Activated T-helper 9 cell treated with anti-CD3 and anti-CD28 coated beads, Interleukin-2, amount 50 U/mL, for 16 hours (primary cell): ENCODE measurements at places on chromosomes 5 and 9.

DNA sequence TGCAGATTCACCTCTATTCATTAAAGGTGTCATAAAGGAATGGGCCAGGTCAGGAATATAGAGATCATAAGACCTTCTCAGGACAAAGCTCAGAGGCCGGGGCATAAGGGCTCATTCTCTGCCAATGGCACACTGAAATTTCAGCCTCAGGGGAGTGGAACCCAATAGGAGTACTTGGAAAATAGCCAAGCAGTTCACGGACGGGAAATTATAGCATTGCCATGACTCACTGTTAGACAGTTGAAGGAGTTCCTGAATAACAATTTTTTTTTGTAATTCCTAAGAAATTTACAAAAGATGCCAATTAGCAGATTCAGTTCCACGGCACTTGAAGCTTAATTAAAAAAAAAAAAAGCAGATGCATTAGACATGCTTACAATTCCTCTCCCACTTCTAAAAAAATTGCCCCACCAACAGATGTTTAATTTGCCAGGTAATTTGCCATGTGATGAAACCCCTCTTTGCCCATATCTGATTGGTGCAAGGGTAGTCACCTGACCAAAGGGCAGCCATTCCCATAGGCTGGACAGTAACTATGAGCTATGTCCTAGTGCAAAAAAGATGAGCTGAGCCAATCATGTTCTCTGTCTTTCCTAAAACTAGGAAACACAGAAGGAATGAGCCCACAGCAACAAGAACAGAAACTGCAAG lies 58.6 kb downstream of the PTCD2 start:
- DNase-seq: no peak

- no peak for DNase-seq
Measured at GRCh38 chr9:32811246-32811645, 27.9 kb downstream of the TMEM215 start.

- DNase-seq: no peak
Measured at GRCh38 chr9:126703002-126703865, 89.5 kb downstream of the LMX1B start.

DNA sequence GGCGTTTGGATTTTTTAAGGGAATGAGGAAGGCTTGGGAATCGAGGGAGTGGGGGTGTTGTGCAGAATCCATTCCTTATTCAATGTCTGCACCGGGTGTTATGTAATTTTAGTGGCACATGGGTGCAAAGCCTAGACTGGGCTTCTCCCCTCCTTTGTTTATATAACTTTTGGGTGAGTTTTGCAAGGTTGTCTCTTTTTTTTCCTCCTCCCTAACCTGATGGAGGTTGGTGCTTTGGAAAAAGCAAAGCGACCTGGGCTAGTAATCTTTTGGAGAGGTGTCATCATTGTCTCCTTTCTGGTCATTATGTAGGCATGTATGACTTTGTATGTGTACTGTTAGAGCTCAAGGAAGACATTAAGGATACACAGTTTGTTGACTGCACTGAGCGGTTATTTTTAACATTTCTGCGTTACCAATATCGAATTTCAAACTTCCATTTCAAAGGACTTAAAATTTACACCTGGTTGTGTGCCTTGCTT lies 3.1 kb downstream of the SMARCA2 start:
- no peak for DNase-seq

DNA sequence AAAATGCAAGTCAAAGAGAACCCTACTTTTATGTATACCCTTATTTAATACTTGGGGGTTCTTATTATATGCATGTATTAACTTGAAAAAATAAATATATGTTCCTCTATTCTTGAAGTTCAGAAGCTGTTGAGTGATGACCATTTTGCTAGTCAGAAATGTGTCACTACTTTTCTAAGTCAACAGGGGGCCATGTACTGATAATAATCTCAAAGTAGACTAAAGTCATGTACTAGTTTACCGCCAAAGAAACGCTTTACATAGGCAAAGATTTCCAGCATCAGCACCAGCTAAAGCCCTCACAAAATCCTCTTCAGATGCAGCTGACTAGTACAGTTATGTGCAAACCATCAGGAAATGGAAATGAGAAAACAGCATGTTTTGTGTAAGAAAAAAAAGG lies 5.7 kb upstream of the BHMT start:
- no peak for DNase-seq

GRCh38 chr9:35675732-35676392 lies 2.1 kb downstream of the CA9 start:
- DNase-seq: no peak

DNA sequence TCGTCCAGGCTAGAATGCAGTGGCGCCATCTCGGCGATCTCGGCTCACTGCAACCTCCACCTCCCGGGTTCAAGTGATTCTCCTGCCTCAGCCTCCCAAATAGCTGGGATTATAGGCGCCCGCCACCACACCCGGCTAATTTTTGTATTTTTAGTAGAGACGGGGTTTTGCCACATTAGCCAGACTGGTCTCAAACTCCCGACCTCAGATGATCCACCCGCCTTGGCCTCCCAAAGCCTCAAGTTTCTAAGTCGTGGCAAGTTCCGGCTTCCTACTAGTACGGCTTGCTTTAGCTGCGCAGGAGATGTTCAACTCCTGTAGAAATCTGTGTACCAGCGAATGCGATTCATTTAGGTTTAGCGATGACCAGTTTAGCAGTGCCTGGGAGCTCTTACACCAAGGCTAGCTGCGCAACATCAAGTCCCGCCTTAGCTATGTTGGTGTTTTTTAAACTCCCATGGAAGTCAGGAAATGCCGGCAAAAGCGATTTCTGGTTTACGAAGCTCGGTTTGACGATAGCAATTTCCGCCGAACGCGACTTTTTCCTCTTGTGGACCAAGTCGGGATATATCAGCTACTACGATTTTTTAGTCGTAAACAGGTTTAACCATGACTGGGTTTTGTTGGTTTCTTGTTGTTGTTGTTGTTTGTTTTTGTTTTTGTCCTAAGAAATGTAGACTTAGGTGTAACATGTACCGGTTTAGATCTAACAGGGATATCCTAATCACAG lies 46.4 kb downstream of the ANXA2R start:
- no peak for DNase-seq

DNA sequence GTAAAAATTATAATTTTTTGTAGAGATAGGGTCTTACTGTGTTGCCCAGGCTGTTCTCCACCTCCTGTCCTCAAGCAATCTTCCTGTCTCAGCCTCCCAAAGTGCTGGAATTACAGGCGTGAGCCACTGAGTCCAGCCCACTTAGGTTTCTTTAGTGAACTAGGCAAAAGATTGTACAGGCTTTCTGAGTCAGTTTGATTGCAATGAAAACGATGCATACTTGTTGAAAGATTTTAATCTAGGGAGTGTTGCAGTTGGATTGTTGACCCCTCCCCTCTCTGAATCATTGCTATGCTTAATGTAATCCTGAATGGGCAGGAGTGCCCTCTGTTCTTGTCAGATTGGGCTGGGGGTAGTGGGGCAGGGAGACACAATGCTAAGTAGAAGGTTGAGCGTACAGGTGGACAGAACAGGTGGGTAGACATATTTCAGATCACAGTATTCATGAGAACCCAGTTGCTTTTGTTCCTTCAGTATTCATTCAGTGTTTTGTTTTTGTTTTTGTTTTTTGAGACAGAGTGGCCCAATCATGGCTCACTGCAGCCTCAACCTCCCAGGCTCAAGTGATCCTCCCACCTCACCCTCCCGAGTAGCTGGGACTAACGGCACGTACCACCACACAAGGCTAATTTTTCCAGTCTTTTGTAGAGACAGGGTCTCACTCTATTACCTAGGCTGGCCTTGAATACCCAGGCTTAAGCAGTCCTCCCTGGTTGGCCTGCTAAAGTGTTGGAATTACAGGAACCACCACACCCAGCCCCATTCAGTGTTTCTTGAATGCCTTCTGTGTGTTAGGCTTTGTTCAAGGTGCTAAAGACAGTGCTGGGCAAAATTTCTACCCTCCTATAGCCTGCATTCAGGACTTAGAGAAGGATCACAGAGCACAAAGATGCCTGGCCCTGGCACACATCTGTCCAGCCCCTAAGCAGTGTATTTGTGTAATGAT lies 70.1 kb downstream of the KIAA1958 start:
- no peak for DNase-seq

GRCh38 chr9:122155796-122156195 lies 3.8 kb downstream of the NDUFA8 start:
- no peak for DNase-seq

GRCh38 chr5:147348451-147348850 lies 113.6 kb downstream of the STK32A start:
- no peak for DNase-seq

GRCh38 chr9:24518545-24518944 lies 27.2 kb downstream of the IZUMO3 start:
- no peak for DNase-seq

- DNase-seq: no peak
Measured at GRCh38 chr9:74960561-74960960, 7.8 kb upstream of the C9orf40 start.
